Sciatic nerve (tissue), 2 donors: ENCODE measurements at places on chromosomes 12 and 14.

DNA sequence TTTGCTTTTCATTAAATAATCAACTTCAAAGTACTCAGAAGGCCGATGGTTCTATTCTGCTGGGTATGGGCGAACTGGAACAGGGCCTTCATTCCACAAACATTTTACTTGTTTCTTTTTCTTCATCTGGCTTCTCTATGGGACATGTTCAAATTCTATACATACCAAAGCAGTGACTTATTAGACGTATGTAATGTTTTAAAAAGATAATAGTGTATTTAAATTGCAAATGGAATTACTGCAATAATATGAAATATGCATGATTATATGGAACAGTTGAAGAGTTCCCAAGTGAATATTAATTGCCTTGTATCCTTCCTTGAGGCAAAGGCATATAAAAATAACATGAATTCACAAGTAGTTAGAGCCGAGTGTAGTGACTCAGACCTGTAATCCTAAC is 75.5 kb downstream of the FAR2 start:
- DNase-seq = no peak

- DNase-seq = no peak
Measured at GRCh38 chr12:109764123-109764522, 50.5 kb downstream of the FAM222A start.

DNA sequence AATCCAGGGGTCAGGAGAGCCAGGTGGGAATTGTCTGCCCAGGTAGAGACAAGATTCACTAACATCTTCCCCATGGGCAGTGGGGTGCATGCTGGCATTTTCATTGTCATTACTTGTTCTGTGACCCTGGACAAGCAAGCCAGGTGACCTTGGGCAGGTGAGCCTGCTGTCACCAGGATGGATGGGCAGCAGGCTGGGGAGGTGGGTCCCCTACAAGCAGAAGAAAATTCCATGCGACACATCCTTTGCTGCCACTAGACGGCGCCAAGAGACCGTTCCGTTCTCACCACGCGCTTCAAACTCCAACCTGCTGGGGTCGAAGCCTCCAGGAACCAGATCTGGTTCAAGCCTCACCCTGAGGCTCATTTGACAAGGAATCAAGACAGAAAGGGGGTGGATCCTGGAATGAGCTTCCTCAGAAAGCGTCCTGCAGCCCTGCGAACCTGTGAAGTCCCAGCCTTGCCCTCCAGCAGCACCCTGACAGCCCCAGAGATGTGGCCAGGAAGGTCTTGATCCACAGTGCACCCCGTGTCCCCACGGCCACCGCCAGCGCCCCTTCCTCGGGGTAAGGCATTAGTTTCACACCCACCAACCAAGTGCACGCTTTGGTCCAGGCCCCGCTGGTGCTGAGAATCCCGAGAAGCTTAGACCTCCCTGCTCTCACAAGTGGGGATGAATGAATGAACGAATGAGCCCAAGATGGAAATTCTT is 3.2 kb upstream of the DYNC1H1 start:
- DNase-seq = peak; percentile 86

- DNase-seq = no peak
Measured at GRCh38 chr14:89144642-89145041, 272.4 kb downstream of the FOXN3 start.

GRCh38 chr12:124392667-124393413 is 97.9 kb downstream of the RFLNA start:
- DNase-seq = peak; percentile 89

- DNase-seq = no peak
Measured at GRCh38 chr14:68366656-68367055, 426.2 kb downstream of the ZFP36L1 start.

- no peak for DNase-seq
Measured at GRCh38 chr12:61282790-61283575, 977.2 kb upstream of the USP15 start.

GRCh38 chr12:4320853-4321701 is at the start of gene TIGAR:
TIGAR (plus strand) TSS chr12:4321213; CDS start chr12:4321272, 59 bp downstream.
- peak; percentile 93 for DNase-seq
